ENCODE measurements at places on chromosomes 1 and 21. TPM values are rescaled to one million over a fixed set of nuclear protein-coding genes. Genes with fewer than 3 reads are reported as not detected.

TFF3 gene
- total RNA-seq, result 4.1 TPM

SERPINC1 gene
- total RNA-seq, result 0.35 TPM

OR2T29 gene
- not detected for total RNA-seq

OMA1 gene
- 20.1 TPM for total RNA-seq

CLCA4 gene
- total RNA-seq, result not detected

ACTA1 gene
- 1,063 TPM for total RNA-seq

FAM131C gene
- total RNA-seq, result 3.2 TPM
